Fibroblast of skin of right biceps (primary cell): ENCODE measurements at places on chromosomes 3 and 15.

- peak; percentile 75 for DNase-seq
Measured at GRCh38 chr3:188486126-188486525, 332.2 kb downstream of the LPP start.

- peak; percentile 26 for DNase-seq
Measured at GRCh38 chr3:127959873-127960272, 44.8 kb downstream of the KBTBD12 start.

DNA sequence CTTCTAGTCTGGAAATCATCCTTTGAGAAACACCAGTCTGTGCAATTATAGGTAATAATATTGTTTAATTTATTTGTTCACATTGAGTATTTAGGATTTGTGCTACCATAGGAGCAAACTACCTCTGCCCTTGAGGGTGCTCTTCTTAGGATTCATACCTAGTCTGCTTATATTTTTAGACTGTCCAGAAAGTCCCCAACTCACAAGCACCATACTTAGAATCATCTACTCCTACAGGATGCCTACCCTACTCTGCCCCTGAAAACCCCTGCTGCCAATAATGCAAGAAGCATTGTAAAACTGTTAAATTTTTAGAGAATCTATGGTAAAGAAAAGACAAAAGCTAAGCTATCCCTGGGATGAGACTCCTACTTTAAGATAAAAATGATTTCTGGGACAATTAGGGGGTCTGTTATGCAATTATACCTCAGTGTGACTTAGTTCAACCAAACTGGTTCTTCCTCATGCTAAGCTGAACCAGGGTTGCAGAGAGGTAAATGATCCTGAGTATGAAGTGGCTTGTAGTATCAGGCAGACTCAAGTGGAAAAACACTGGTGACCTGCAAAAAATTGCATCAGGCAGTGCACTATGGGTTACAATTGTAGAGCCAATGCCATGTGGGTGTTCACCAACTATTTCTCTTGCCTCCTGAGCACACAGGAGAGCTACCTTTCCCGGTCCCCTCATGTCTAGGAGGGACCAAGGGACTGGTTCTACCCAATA, 133.3 kb downstream of the TNIK start:
- no peak for DNase-seq

DNA sequence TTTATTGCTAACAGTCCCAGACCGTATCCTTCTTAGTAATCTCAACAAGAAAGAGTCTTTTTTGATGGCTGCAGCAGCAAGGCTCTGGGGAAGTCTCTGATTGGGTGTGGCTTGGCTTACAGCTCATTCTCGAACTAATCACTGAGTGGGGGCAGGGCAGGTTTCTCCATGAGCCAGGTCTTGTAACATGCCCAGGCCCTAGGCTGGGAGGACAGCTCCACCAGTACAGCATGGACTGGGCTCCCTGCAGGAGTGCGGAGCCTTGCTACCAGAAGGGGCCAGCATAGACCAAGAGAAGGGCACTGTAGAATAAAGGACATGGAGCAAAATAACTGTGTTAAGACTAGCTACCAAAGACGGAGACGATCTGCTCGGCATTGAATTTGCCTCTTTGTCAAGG, 7.2 kb downstream of the CD276 start:
- DNase-seq: peak; percentile 72

GRCh38 chr3:120145542-120146285, 51.5 kb upstream of the GSK3B start:
- peak; percentile 66 for DNase-seq

GRCh38 chr15:80840182-80841130, 61.3 kb downstream of the CEMIP start:
- no peak for DNase-seq

DNA sequence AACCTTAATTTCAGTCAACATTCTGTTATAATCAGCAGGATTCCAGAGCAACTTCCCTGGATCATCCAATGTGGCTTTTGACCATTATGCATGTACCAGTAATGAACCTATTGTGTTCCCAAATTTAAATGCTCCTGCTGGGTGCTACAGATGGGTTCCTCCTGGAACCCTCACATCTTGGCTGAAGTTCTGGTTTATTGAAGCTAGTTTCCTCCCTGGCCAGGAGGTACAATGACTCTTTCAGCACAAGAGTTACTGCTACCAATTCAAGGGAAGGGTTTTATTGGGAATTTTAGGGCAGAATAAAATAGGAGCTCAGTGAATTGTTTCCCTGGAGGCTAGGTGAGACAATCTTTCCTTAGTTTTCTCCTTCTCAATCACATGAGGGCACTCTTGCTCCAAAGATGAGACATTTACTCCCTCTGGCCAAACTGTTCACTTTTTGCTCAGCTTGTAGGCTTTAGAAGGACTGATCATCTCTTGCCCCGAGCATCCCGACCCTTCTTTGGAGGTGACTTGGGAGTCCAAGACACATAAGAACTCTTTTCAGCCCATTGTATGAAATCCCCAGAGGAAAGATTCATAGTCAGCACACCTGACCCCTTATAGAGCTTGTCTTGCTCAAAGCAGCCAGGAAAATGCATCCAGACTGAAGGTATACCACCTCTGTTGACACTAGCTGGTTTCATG, 8.8 kb upstream of the NPHP3 start:
- peak; percentile 52 for DNase-seq

DNA sequence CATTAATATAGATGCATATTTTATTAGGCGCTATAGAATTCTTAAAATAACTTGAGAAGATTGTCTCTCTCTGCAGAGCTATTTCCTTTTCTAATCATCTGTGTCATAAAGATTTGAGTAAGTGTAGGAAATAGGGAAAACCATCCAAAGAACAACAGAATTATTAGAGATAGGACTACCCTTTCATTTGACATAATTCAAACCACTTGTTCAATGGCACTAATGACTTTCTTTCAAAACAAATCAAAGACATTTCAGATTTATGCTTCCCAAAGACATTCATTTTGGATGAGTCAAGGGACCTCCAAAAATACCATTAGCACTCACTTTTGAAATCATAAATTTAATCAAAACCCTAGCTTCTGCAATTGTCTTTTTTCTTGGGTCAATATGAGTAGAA, 29.5 kb downstream of the PRICKLE2 start:
- DNase-seq: peak; percentile 75

- DNase-seq: no peak
Measured at GRCh38 chr15:91265416-91265940, 165.4 kb downstream of the SV2B start.
